ENCODE measurements at places on chromosomes 2 and 18.

DNA sequence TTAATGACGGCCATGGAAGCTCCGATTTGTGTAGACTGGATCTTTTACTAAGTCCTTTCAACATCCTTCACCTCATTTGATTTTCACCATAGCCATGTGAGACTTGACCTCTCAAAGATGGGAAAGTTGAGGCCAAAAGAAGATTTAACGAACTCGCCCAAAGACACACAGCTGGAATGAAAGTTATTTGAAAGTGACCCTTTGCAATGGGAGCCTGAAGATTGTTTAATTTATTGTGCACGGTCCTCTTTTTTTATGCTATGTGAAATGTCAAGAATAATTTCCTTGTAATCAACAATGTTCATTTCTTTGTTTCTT, 58.0 kb upstream of the COPS8 start:
- DNase-seq: no peak

- DNase-seq: no peak
Measured at GRCh38 chr18:26386002-26386401, 159.8 kb downstream of the TAF4B start.

- no peak for DNase-seq
Measured at GRCh38 chr2:165057931-165058330, 102.6 kb upstream of the SLC38A11 start.

DNA sequence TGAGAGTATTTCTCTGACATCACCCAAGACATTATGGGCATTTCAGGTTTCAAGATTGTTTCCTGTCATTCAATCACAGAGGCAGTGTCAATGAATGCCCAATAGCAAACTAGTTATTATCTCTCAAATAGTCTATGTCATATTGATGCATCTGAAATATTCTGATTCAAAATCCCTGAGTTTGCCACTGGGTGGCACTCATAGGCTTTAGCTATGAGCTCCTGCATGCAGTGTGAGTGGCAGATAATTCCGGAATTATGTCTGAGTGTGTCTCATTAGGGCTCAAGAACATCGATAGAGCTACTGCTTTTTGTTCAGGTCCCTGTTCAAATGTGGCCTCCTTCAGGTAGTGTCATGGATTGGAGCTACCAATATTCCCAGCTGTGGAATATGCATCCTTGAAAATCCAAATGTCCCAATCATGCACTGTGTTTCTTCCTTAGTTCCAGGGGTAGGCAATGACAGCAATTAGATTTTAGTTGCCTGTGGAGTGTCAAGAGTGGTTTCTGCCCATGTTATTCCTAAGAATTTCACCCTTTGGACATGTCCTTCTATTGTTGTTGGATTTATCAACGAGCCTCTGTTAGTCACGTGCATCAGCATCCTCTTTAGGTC, 7.8 kb upstream of the OR6B3 start:
- peak; percentile 9 for DNase-seq

- no peak for DNase-seq
Measured at GRCh38 chr2:144517866-144518747, 1.8 kb downstream of the ZEB2 start.

- no peak for DNase-seq
Measured at GRCh38 chr2:239590276-239590675, 189.5 kb upstream of the HDAC4 start.

DNA sequence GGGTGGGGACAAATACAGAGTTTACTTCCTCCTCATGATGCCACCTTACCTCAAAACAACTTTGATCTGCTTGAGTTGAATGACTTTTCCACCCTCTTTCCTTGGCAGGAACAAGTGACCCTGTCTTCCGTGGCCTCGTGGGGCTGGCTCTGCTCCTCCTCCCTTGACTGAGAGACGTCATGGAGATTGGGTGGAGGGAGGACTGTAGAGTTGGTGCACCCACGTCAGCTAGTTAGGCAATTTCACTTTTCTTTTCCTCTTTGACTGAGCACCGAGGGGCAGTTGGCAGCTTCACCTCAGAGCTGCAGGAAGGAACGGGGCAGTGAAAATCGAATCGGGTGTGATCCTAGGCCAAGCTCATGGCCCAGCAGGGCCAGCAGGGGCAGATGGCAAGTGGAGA, at the start of gene SP140:
TSS of gene SP140 (plus strand) at position 251 of the 400 bp plus-strand sequence. CDS start at position 360, 109 bp downstream.
- peak; percentile 81 for DNase-seq

- no peak for DNase-seq
Measured at GRCh38 chr2:65456064-65456463, 23.7 kb upstream of the SPRED2 start.
